Activated T-cell treated with anti-CD3 and anti-CD28 coated beads, Interleukin-2, amount 50 U/mL, for 72 hours (primary cell): ENCODE measurements at places on chromosomes 2 and 18. TPM values are rescaled to one million over a fixed set of nuclear protein-coding genes. Genes with fewer than 3 reads are reported as not detected.

- no peaks in the 10 kb centered on the region for H3K36me3 ChIP-seq
- H3K4me1 ChIP-seq, result peaks cover 6% of the 10 kb centered on the region
- no peak overlapping the region for H3K27ac ChIP-seq
- DNase-seq, result no peak
Measured at GRCh38 chr2:133885847-133886246, 317.6 kb upstream of the NCKAP5 start.

The ICA1L gene
- 14.0 TPM for total RNA-seq

GRCh38 chr18:47215554-47216138 is 35.8 kb downstream of the SKOR2 start:
- H3K27me3 ChIP-seq, result peaks cover 58% of the 10 kb centered on the region
- no peak overlapping the region for H3K4me3 ChIP-seq
- peak; percentile 31 for DNase-seq
- H3K27ac ChIP-seq, result no peak overlapping the region
- H3K36me3 ChIP-seq, result no peaks in the 10 kb centered on the region

DNA sequence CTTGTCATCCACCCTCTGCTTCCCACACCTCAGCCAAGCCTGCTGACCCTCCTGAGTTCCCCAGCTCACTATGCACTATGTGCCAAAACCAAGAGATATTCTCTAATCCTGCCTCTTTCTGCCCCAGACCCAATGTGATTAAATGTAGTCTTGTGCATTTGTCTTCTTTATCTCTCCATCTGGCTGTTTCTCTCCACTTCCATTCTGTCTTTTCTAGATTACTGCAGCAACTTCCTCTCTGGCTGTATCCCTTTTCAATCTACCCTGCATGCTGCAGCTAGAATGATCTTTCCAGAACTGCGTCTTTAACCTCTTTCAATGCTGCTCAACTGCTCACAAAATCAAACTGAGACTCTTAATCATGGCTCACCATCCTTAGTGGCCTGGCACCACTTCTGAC is 164.1 kb downstream of the GALNT14 start:
- H3K27me3 ChIP-seq, result no peaks in the 10 kb centered on the region
- DNase-seq, result no peak
- H3K4me1 ChIP-seq, result peaks cover 6% of the 10 kb centered on the region
- no peak overlapping the region for H3K27ac ChIP-seq

DNA sequence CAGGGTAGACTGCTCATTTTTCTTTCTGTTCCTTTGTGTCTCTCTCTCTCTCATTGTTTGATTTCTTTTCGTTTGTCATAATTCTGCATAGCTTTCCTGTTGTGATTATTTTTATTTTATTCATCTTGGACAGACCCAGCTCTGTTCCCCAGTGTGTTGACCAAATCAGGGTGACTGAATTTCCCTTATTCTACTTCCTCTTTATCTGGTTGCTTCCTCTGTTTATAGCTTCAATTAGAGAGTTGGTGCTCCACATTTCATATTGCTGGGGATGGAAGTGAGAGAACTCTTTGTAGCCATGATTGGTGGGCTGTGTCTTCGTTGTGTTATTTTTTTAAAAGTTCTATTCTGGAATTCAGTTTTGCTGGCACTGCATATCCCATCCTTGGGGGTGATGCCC is 19.1 kb downstream of the PROKR1 start:
- H3K27ac ChIP-seq, result no peak overlapping the region
- peaks cover 25% of the 10 kb centered on the region for H3K27me3 ChIP-seq
- no peaks in the 10 kb centered on the region for H3K36me3 ChIP-seq
- peaks cover 30% of the 10 kb centered on the region for H3K4me1 ChIP-seq

GRCh38 chr2:110105608-110106467 is 9.8 kb downstream of the MALL start:
- no peak overlapping the region for H3K27ac ChIP-seq
- H3K4me1 ChIP-seq, result peaks cover 27% of the 10 kb centered on the region
- peaks cover 1% of the 10 kb centered on the region for H3K36me3 ChIP-seq
- H3K27me3 ChIP-seq, result peaks cover 51% of the 10 kb centered on the region
- DNase-seq, result peak; percentile 7
- no peak overlapping the region for H3K4me3 ChIP-seq

The BOD1L2 gene
- total RNA-seq, result not detected

The PSME4 gene
- 39.5 TPM for total RNA-seq

DNA sequence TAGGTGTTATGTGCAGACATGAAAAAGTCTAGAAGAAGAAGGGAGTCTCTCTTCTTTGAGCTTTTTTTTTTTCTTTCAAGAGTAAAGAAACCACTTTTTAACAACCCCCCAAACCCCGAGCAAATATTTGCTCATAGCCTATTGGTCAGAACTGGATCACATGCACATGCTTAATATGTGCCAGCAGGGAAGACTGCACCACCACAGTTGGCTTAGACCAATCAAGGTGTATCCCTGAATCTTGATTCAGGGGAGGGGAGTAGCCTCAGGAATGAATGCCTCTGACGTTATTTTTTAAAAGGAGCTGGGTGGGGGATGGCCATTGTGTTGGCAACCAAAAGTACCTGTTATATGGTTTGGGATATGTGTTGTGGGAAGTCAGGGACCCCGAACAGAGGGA is 171.4 kb upstream of the NABP1 start:
- H3K4me1 ChIP-seq, result no peaks in the 10 kb centered on the region
- no peak for DNase-seq
- no peak overlapping the region for H3K4me3 ChIP-seq

GRCh38 chr2:166239548-166239947 is 111.7 kb upstream of the SCN1A start:
- no peak overlapping the region for H3K4me3 ChIP-seq
- no peak overlapping the region for H3K27ac ChIP-seq
- H3K27me3 ChIP-seq, result no peaks in the 10 kb centered on the region
- no peak for DNase-seq
- no peaks in the 10 kb centered on the region for H3K4me1 ChIP-seq

The FSIP2 gene
- 0.19 TPM for total RNA-seq

The ABCA12 gene
- total RNA-seq, result not detected

DNA sequence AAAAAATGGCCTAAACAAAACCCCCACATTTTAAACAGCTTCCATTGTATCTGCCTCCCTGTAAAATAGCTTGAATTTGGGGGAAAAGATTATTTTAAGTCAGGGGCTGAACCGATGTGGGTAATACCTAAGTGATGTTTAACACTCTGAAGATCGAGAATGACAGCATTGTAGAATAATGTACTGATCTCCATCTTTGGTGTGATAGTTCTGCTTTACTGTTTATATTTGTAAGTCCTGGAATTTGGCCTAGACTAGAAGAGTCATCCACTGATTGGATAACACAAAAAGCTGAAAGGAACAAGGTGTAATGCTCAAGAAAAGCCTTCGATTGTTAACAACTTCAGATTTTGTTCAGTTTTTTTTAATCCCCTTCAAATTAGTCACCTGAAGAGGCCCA is 53.8 kb upstream of the CCDC68 start:
- H3K27me3 ChIP-seq, result no peaks in the 10 kb centered on the region
- DNase-seq, result no peak
- H3K27ac ChIP-seq, result no peak overlapping the region
- H3K4me3 ChIP-seq, result no peak overlapping the region

- no peak overlapping the region for H3K27ac ChIP-seq
- no peak overlapping the region for H3K4me3 ChIP-seq
- DNase-seq, result no peak
Measured at GRCh38 chr2:62415019-62415431, 91.0 kb downstream of the TMEM17 start.

The KCNS3 gene
- total RNA-seq, result not detected

The INPP5D gene
- 64.8 TPM for total RNA-seq

The DSG2 gene
- 3.1 TPM for total RNA-seq

- H3K27me3 ChIP-seq, result peaks cover 67% of the 10 kb centered on the region
- no peak overlapping the region for H3K27ac ChIP-seq
- H3K4me1 ChIP-seq, result peaks cover 6% of the 10 kb centered on the region
Measured at GRCh38 chr2:181655519-181655918, 1.4 kb downstream of the CERKL start.

DNA sequence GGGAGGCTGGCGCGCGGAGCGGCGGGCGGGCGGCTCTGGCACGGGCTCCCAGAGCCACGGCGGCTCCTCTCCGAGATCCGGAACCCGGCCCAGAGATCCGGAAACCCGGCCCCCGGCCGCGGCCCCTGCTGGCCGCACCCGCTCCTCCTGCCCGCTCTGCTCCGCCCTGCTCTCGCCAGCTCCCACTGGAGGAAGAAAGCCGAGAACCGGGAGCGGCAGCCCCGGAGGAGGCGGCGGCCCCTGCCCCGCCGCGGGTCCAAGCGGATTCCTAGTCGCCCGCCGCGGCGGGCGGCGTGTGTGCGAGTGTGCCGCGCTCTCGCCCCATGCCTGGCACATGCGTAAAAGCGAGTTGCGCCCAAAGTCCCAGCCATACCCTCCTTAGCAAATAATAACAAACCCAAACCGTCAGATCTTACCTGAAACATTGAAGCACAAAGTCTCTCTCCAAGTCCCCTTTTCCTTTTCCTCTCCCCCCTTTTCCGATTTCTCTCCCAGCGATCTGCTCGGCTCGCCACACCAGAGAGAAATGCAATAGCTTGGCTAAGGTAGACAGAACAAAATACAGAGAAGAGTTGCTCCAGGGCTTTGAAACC is 108.7 kb upstream of the KCTD1 start:
- H3K36me3 ChIP-seq, result peaks cover 4% of the 10 kb centered on the region
- H3K4me1 ChIP-seq, result peaks cover 14% of the 10 kb centered on the region
- peak overlapping the region; percentile 83 for H3K4me3 ChIP-seq
- H3K27me3 ChIP-seq, result peaks cover 59% of the 10 kb centered on the region
- peak; percentile 26 for DNase-seq
- H3K27ac ChIP-seq, result no peak overlapping the region

The LYPD1 gene
- total RNA-seq, result not detected

DNA sequence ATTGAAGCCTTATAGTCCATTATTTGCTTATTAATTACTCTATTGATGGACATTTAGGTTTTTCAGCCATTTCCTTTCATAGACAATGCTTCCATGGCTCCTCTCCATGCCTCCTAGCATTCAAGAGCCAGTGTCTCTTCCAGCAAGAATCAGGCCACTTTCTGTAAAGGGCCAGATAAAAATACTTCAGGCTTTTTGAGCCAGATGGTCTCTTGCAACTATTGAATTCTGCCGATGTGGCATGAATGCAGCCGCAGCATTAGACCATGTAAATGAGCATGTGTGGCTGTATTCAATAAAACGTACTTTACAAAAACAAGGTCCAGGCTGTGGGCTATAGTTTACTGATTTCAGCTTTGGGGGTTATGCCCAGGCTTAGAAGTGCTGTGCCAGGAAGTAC is 38.5 kb downstream of the TRAF3IP1 start:
- no peaks in the 10 kb centered on the region for H3K27me3 ChIP-seq
- no peak overlapping the region for H3K4me3 ChIP-seq
- DNase-seq, result no peak
- H3K36me3 ChIP-seq, result no peaks in the 10 kb centered on the region
- H3K4me1 ChIP-seq, result no peaks in the 10 kb centered on the region

GRCh38 chr2:148979919-148980277 is 58.6 kb upstream of the LYPD6B start:
- no peaks in the 10 kb centered on the region for H3K27me3 ChIP-seq
- H3K4me1 ChIP-seq, result no peaks in the 10 kb centered on the region
- DNase-seq, result no peak
- no peaks in the 10 kb centered on the region for H3K36me3 ChIP-seq
- H3K27ac ChIP-seq, result no peak overlapping the region

The MC2R gene
- total RNA-seq, result not detected

DNA sequence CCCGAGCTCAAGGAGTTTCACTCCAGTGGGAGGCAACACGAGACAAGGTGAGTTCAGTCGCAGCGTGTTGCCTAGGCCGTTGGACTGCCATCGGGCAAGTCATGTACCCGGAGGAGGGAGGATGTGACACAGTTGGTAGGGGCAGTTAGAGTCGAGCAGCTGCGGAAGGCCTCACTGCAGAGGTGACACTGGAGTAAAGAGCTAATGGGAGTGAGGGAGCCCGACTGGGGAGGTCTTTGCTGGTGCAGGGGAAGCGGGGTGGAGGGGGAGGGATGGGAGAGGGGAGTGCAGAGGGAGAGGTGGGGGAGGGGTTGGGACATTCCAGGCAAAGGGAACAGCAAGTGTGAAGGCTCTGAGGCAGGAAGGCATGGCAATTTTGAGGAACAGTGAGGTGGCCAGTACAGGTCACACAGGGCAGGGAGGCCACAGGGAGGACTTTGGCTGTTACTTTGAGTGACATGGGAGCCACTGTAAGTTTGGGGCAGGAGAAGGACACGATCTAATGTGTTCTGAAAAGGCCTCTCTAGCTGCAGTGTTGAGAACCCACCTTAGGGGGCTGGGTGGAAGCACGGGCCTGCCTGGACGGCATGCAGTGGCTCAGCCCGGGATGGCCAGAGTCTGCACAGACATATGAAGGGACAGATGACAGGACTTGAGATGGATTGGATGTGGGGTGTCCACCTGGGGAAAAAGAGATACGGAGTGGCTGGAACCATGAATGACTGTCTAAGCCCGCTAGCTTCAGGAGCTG is 61.1 kb downstream of the KCNF1 start:
- no peak overlapping the region for H3K27ac ChIP-seq
- H3K4me3 ChIP-seq, result no peak overlapping the region
- no peaks in the 10 kb centered on the region for H3K36me3 ChIP-seq
- no peaks in the 10 kb centered on the region for H3K4me1 ChIP-seq
- DNase-seq, result no peak

- H3K36me3 ChIP-seq, result peaks cover 6% of the 10 kb centered on the region
- H3K4me3 ChIP-seq, result no peak overlapping the region
- H3K4me1 ChIP-seq, result peaks cover 6% of the 10 kb centered on the region
- no peak overlapping the region for H3K27ac ChIP-seq
- no peak for DNase-seq
- no peaks in the 10 kb centered on the region for H3K27me3 ChIP-seq
Measured at GRCh38 chr2:85844486-85844885, 44.3 kb downstream of the ST3GAL5 start.

The MC4R gene
- not detected for total RNA-seq

DNA sequence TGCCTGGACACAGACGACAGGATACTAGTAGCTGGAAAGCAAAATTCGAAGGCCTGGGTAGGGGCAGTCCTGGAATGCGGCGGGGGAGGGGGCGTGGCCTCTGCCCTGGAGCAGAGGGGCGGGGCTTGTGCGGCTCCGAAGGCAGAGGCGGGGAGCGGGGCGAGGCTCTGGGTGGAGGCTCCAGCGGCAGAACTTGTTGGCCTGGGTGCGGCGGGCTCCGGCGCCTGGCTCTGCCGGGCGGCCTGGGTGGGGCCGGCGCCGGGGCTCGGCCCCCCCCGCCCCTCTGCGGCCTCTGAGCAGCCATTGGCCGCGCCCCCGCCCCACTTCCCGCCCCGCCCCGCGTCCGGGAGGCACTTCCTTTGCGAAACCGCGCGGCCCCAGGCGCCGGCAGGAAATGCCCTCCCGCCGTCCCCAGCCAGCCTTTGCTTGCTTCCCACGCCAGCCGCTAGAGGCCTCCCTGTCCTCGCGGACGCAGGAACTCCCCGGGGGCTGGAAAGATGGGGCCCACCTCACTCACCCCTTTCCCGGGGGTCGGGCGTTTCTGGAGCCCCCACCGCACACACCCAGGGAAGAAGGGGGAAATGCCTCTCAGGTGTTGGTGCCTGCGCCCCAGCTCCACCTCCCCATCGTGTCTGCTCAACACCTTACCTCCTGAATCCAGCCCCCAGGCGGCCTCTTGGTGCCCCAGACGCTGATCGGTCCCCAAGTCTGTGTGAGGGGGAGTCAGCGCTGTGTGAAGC is 6.7 kb downstream of the CTDSP1 start:
- no peaks in the 10 kb centered on the region for H3K36me3 ChIP-seq
- H3K4me3 ChIP-seq, result peak overlapping the region; percentile 87
- H3K27ac ChIP-seq, result peak overlapping the region; percentile 91
- peaks cover 52% of the 10 kb centered on the region for H3K4me1 ChIP-seq
- peak; percentile 93 for DNase-seq

- H3K36me3 ChIP-seq, result no peaks in the 10 kb centered on the region
- H3K27ac ChIP-seq, result no peak overlapping the region
- H3K4me3 ChIP-seq, result no peak overlapping the region
- no peak for DNase-seq
Measured at GRCh38 chr18:76447258-76447890, 47.7 kb downstream of the ZNF516 start.

GRCh38 chr2:177268901-177269300 is 4.4 kb upstream of the NFE2L2 start:
- H3K36me3 ChIP-seq, result no peaks in the 10 kb centered on the region
- DNase-seq, result no peak
- peaks cover 49% of the 10 kb centered on the region for H3K4me1 ChIP-seq
- no peak overlapping the region for H3K27ac ChIP-seq
